ENCODE measurements at places on chromosomes 16 and 17. TPM values are rescaled to one million over a fixed set of nuclear protein-coding genes. Genes with fewer than 3 reads are reported as not detected.

- no peak for DNase-seq
Observed at GRCh38 chr16:53566552-53567245, 63.7 kb upstream of the AKTIP start.

DNA sequence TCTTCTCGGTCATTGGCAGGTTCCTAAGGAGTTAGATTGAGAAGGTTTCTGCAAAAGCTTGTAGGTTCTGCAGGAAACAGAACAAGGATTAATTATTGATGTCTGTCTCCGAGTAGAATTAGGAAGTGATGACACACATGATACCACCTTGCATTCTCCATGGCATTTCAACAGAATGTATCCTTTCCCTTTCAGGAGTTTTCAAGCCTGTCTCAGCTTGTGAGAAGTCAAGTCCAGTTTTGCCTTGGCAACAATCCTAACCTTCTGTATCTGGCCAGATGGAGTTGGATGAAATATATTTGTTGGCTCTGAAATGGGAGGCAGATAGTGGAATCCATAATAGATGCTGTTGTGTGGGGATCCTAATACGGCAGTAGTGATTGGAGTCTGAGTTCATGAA is 235.5 kb downstream of the SHISA9 start:
- DNase-seq: no peak

Gene NECAB2
- 0.77 TPM for total RNA-seq

GRCh38 chr17:75778861-75779249 is 5.8 kb upstream of the UNK start:
- DNase-seq: no peak

GRCh38 chr17:80471922-80472321 is 4.5 kb downstream of the NPTX1 start:
- DNase-seq: no peak

DNA sequence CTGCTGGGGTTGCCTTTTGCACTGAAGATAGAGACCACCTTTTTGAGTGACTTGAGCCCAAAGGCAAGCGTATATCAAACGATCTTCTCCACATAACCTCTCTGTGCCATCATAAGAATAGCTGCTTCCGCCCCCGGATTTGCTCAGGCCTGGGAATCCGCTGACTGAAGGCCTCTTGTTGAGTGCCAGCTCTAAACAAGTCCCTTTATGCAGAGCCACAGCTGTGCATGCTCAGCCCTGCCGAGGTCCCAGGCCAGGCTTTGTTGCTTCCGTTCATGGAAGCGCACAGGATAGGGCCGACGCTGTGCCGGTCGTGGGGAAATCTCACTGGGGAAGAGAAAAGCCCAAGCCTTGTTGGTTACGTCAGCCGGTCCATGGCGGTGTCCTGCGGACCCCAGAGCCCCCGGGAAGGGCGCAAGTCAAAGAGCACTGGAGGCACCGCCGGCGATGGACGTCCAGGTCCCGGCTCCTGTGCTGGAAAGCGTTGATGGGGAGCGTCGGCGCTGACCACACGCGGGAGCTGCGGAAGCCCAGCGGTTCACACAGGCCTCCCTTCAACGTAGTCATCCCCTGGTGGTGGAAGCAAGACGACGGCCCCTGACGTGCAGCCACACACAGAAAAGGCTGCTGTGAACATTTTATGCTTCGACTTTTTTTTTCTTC is 23.5 kb upstream of the RPL13 start:
- no peak for DNase-seq

DNA sequence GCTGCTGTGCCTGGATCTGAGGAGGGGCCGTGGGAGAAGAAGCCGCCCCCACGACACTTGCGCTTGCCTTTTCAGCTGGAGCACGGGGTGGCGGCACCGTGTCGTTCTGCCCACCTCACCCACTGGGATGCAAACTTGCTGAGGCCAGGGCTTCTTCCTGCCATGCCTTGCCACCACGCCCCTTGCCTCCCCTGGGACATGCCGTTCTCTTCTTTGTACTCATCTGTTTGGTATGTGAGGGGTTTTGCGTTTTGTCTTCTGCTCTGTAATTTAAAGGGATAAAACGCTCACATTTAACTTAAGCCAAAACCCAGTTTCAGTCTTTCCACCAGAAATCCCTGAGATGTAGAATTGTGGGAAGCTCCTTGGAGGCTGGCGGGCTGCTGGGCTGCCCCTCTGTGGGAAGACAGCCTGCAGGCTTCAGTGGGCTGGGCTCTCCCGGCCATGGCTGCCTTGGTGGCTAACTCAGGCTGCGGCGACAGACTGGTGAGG is 180.2 kb downstream of the RPTOR start:
- no peak for DNase-seq

GRCh38 chr17:13671341-13671740 is 69.6 kb upstream of the HS3ST3A1 start:
- no peak for DNase-seq

- DNase-seq: no peak
Observed at GRCh38 chr16:85337910-85338637, 225.8 kb upstream of the CIBAR2 start.

Gene GPR139
- not detected for total RNA-seq

DNA sequence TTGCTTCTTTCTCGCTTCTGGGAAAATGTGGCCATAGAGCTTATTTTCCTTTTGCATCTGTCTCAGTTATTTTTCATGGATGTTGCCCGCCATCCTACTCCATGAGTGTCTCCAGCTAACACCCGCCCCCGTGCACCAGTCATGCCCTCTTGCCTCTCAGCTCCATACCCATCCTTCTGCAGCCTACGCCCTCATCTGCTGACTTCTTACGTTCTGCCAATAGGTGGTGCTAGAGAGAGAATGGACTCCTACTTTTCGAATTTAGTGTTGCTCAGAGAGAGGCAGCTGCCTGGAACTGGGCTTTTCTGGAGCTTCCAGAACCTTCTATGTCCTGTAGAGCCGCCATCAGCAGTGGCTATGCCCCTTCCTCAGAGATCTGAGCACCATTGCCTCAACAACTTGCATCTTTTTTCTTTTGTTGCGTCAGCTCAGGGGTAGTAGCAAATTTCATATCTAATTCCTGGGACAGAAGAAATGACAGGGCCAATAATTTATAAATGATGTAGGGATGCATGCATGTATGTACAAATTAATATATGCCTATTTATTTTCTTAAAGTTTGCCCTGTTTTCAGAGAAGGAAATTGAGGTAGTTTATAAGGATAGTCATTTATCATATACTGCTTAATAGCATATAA is 119.7 kb upstream of the MYOCD start:
- no peak for DNase-seq

- DNase-seq: no peak
Observed at GRCh38 chr16:51267681-51268080, 116.6 kb upstream of the SALL1 start.

GRCh38 chr17:79038545-79039135 is 14.7 kb downstream of the C1QTNF1 start:
- DNase-seq: no peak

GRCh38 chr16:46757339-46758050 is 9.4 kb upstream of the MYLK3 start:
- peak; percentile 84 for DNase-seq

Gene SLC46A1
- total RNA-seq: 6.9 TPM

DNA sequence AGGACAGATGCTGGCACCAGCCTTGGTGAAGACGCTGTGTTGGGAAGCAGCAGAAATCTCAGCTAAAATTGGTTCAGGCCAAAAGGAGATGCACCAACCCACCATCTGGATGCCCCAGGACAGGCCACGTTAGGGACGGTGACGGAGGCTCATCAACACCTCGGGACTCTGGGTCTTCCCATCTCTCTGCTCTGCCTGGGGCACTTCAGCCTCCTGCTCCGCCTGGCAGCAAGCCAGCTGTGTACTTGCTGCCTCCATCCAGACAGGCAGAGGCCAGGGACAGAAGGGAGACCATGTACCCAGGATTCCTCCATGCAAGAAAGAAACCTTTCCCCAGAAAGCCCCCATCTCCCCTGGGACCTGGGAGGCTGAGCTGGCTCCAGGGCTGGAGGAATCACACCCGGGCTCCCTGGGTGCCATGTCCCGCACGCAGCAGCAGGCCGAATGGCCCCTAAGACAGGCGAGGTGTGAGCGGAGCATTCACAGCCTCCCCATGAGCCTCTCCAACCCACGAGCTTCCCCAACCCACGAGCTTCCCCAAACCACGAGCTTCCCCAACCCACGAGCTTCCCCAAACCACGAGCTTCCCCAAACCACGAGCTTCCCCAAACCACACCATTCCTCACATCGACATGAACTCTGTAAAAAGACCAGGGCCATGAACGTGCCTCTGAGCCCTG is 274.5 kb downstream of the C16orf95 start:
- no peak for DNase-seq

GRCh38 chr16:555528-556473 is 4.4 kb upstream of the PRR35 start:
- DNase-seq: no peak

Gene TEDC2
- total RNA-seq: 1.00 TPM

Gene OMG
- total RNA-seq: 1.0 TPM

GRCh38 chr17:43328650-43329049 is 70.1 kb upstream of the ARL4D start:
- DNase-seq: no peak

GRCh38 chr16:1773703-1774447 is 941 bp upstream of the MRPS34 start:
- DNase-seq: peak; percentile 71

Gene YWHAE
- total RNA-seq: 1,150 TPM
